ENCODE measurements at places on chromosomes 7 and 10. TPM values are rescaled to one million over a fixed set of nuclear protein-coding genes. Genes with fewer than 3 reads are reported as not detected.

DNA sequence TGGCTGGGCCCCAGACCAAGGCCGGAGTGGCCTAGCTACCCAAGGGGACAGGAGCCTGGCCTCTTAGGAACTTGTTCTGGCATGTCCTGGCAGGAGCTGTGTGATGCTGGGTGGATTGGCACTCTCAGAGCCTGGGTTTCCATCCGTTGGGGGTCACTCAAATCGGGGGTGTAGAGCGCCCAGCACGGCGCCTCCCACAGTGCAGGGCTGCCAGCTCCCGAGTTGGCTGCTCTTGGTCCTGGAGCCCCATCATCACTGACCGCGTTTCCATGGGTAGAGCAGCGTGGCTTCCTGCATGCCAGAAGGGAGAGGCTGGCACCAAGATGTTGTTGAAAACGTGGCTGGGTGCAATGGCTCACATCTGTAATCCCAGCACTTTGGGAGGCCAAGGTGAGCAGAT is 70.3 kb downstream of the UNCX start:
- no peaks in the 10 kb centered on the region for H3K27me3 ChIP-seq
- no peaks in the 10 kb centered on the region for H3K4me1 ChIP-seq
- no peak overlapping the region for H3K4me3 ChIP-seq
- no peak overlapping the region for H3K27ac ChIP-seq
- DNase-seq: no peak

The PSMG3 gene
- 33.3 TPM for total RNA-seq

The ZPBP gene
- not detected for total RNA-seq

The ZEB1 gene
- 39.3 TPM for total RNA-seq

Measured in activated CD8-positive, alpha-beta T cell treated with anti-CD3 and anti-CD28 coated beads, Interleukin-2, amount 10 ng/mL, durations not matched to agents 7 days and 5 days (primary cell).